ENCODE measurements at places on chromosomes 1 and 21.

DNA sequence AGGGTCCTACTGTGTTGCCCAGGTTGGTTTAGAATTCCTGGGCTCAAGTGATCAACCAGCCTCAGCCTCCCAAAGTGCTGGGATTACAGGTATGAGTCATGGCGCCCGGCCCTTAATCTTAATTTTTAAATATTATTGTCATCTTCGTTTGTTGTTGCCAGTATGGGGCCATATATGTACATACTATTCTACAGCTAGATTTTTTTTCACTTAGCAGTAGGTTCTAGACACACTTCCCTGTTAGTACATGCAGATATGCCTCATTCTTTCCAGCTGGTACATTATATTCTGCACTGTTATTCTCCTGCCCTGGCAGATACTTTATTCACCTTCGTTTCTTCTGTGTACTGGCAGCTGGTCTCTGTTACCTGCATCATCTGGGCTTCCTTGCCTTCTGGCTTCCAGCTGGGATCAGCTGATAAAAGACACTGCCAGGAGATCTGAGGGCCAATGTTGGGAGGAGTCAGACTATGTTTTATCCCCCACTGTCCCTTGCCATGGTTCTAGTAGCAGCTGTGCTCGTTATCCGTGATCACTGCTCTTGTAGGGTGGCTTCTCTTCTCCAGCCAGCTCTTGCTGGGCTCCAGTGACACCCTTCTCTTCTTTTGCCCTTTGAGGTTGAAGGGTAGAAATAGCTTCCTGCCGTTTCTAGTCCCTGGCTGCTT is 24.7 kb downstream of the ST3GAL3 start:
- DNase-seq: no peak

DNA sequence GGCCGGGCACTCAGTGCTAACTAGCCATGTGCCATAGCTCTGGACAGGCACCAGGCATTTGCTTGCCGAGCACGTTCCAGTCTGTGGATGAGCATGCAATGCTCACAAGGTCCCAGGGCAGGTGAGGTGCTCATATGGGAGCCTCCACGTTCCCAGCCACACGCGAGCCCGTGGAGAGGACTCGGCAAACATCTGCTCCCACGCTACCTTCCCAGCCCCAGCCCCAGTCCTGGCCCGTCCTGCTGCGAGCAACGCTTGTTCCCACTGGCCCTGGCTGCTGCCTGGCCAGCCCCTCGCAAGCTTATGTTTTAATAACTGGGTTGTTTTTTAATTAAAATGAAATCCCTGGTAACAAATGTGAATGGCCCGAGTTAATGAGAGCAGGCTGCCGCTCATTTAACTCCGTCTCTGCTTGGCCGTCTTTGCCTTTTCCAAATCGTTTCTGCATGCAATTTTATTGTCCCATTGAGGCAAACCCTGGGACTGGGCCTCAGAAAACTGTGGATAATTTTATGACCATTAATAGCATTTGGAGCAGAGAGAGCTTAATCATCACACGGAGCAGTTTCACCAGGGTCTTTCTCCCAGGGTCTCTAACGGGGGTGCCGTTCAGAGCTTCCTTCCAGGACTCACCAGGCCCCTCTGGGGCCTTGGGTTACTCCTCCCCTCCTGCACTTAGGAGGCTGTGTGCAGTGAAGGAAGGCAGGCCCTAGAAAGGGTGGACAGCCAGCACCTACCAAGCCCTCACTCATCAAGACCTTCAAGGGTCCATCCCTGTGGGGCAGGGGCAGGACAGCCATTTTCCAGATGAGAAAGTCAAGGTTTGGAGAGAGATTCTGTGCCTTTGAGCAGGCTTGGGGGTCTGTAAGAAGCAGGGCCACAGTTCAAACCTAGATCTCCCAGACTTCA is 136.8 kb downstream of the GLIS1 start:
- DNase-seq: no peak

GRCh38 chr1:39671433-39671792 is 494 bp downstream of the NT5C1A start:
- DNase-seq: no peak

- DNase-seq: no peak
Observed at GRCh38 chr1:81225789-81226602, 574.7 kb upstream of the ADGRL2 start.

- DNase-seq: no peak
Observed at GRCh38 chr1:54800899-54801759, at the start of gene TTC22. TSS of gene TTC22 (minus strand) at chr1:54801323. CDS start at chr1:54801163, 160 bp downstream.

DNA sequence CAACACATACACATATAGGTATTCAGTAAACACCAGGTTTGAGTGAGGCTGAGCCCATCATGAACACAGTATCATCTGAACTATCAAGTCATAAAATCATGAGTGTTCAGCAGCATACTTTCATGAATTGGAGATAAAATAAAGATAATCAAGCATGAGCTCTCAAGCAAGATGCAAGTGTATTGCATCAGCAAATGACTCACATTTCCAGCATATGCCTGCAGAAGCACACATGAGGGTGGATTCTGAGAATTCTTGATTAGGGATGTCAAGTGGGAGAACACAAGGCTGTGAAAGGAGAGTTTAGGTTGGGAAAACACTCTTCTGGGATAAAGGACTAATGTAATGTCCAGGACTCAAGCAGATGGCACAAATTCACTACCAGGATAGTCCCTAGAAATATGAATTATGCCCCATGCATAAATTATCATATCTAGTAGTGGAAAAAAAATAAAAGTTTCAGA is 299.2 kb downstream of the SRGAP2C start:
- no peak for DNase-seq

DNA sequence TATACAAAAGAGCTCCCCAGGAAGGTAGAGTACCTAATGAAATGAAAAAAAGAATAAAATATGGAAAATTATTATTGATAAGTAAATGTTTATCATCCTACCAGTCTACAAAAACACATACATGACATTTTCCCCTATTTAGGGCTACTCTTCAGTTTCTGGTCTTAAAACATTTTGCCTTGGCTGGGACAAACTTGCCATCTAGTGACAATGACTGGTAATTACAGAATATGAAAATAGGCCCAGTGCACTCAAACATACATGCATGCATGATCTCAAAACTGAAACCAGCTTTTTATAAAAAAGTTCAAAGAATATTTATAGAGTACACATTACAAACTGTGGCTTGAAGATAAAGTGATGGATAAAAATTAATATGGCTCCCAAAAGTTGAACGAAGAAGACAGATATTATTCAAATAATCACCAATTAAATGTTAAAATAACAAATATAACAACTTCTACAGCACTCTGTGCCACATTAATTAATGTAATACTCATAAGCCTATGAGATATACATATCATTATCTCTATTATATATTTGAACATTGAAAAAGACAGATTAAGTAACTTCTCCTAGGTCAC is 10.5 kb upstream of the RNPC3 start:
- no peak for DNase-seq

DNA sequence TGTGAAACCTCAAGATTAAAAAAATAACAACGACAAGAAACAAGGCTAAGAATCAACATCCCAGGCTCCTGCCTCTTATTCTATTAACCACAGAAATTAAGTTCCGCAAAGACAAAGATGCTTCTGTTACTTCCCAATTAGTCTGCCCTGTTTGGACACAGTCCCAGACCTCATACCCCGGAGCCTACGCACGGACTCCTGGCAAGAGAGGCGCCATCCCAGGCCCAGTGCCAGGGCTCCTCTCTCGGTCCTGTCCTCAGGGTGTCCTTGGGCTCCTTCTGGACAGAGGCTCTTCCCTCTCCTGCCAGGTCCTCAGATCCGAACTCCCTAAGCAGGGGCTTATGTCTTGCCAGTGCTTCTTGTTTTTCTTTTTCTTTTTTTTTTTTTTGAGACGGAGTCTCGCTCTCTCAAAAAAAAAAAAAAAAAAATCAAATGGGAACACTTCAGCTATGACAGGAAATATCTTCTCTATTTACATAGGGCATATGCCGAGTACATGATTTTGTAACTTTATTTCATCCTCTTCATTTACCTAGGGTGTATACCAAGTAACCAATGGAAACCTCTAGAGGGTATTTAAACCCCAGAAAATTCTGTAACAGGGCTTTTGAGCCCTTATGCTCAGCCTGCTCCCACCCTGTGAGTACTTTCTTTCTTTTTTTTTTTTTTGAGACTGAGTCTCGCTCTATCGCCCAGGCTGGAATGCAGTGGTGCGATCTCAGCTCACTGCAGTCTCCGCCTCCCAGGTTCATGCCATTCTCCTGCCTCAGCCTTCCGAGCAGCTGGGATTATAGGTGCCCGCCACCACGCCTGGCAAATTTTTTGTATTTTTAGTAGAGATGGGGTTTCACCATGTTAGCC is 11.7 kb upstream of the ENO1 start:
- no peak for DNase-seq

DNA sequence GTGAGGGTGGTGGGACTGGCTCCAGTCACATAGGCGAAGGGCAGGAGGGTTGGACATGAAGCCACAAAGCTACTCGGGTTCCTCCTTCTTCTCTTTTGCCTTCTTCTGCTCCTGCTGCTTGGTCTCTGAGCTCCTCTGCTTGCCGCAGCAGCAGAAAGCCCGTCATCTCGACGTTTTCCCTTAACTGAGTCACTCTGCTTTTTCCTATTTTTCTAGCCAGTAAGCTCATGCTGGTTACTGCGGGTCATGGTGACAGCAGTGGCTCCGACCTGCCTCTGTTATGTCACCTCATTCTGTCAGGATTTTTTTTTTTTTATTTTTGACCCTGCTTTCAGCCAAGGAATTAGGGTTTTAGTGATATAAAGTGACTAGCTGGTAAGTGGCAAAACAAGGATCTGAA is 2.6 kb upstream of the FMOD start:
- no peak for DNase-seq

DNA sequence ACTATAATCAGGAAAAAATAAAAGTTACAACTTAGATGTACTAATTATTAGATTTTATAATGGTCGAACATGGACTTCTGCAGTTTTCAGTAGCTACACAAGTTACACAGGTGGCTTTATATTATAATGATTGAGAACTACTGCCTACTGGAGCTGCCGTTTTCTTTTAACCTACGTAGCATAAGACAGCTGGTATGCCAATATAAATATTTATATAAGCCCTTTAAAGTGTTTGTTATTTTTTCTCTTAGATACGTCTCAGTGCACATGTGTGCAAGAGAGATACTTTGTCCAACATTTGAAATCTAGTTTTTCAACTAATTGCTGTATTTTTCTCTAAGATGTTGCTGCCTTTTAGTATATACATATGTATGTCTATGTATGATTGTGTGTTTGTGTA is 42.4 kb downstream of the PDC start:
- DNase-seq: no peak

DNA sequence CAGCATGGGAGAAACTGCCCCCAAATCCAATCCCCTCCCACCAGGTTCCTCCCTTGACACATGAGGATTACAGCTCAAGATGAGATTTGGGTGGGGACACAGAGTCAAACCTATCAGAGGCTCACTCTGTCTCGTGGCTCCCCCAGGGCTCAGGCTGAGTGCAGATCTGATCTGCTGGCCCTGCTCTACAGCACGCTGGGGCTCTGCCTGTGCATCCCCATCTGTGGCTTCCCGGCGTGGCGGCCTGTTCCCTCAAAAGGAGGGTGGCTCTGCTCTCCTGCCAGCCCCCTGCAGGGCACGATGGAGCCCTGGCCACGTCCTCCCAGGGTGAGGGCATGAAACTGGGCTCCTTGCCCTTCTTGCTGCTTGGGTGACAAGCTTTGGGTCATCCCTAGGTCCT is 19.8 kb upstream of the SMYD3 start:
- no peak for DNase-seq

DNA sequence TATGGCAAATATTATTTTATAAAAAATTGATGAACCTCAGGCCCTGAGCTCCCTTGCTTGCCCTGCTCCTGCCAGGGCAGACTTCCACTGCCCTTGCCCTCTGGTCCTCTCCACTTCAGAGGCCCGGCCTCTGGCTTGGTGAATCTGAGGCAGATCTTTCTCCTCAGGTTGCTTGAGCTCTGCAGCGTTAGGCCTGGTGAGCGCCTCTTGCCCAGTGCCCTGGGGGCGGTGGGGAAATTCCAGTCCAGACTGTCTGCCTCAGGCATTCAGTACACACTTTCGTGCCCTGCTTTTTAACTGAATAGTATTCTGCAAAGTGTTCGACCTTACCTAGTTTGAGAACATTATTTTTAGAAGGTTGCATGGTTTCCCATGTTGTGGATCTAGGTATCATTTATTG is 98.2 kb downstream of the PCBP3 start:
- no peak for DNase-seq

GRCh38 chr21:44483288-44484237 is 28.3 kb downstream of the LRRC3 start:
- DNase-seq: no peak

- DNase-seq: no peak
Observed at GRCh38 chr1:193392686-193393085, 206.3 kb upstream of the B3GALT2 start.

DNA sequence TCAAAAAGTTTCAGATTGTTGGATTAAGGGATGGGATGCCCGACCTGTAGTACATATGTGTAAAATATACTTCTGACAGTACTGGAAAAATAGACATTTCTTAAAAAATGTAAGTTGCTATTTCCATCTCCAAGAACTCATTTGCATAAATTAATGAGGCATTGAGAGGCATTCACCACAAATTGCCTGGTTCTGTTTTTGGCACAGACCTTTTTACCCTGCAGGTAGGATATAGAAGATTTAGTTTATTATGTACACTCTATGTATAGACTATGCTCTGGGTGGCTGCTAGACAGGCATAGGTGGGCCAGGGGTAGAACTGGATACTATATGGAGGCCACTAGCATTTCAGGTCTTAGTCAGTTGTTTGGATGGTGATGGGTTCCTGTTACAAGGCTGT is 8.0 kb downstream of the CCDC17 start:
- no peak for DNase-seq

- DNase-seq: no peak
Observed at GRCh38 chr1:62352387-62352786, 33.2 kb upstream of the KANK4 start.

- DNase-seq: no peak
Observed at GRCh38 chr1:230109895-230110667, 43.0 kb downstream of the GALNT2 start.

GRCh38 chr1:148264374-148265276 is 112.5 kb upstream of the NBPF11 start:
- DNase-seq: no peak

DNA sequence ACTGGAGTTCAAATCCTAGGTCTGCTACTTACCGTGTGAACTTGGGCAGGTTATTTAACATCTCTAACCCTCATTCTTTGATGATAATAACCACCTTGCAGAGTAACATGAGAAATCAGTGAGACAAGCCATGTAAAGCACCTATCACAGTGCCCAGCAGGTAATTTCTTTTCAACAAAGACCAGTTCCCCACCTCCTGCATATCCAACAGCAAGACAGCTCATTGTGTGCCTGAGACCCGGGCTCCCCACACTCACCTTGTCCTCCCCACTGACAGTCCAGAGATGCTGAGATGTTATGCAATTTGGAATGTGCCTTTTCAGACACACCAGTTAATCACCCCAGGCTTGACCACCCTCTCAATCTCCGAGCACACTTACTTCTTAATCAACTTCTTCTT is 367.6 kb upstream of the DAB1 start:
- DNase-seq: no peak

- DNase-seq: no peak
Observed at GRCh38 chr1:197464044-197464443, 196.0 kb downstream of the CRB1 start.
